Muscle of arm (tissue), 14 donors: ENCODE measurements at places on chromosomes 11 and 22. TPM values are rescaled to one million over a fixed set of nuclear protein-coding genes. Genes with fewer than 3 reads are reported as not detected.

DNA sequence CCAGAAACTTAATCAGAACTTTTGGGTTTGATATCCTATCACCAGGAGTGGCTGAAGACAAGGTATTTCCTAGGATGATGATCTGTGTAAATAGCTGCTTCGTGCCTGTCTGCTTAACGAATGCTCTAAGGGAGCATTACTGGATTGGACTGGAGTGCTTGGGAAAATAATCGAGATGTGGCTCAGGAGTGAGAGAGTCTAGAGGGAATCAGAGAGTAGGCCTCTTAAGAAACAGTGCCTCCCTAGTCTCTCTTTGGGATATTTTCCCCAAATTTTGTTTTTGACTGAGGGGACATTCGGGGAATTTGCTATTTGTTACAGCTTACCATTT is 2.5 kb downstream of the MAML2 start:
- no peak for DNase-seq

DNA sequence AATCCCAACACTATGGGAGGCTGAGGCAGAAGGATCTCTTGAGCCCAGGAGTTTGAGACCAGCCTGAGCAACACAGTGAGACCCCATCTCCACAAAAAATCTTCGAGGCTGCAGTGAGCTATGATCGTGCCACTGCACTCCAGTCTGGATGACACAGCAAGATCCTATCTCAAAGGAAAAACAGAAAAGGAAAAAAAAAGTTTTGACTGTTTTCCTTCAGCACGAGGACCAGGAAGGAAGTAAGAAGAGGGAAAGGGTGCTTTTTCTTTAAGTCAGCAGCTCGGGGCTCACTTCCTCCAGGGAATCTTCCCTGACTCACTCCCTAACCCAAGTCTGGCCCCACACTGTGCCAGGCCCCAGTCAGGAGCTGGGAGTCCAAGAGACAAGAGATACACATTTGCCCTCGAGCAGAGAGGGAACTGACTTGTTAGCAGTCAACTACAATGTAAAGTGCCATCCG is 14.2 kb downstream of the ARRB1 start:
- no peak for DNase-seq

DNA sequence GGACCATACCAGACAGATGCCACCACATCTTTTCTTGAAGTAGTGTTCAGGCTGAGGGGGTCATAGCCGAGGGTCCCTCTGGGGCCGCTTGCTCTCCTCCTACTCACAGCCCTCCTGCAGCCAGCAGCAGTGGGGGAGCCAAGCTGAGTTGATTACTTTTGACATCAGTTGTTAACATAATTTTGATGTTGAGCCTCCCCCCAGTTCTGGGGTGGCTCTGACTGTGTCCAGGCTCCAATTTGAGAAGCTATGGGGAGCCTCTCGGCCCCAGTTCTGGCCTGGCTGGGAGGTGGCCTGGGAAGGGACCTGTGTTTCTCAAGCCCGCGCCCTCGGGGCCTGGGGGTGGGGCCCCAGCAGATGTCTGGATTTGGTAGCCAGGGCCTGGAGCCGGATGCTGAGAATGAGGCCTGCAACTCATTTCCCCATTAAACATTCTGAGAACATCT is 47.9 kb downstream of the KCNQ1OT1 start:
- DNase-seq = peak; percentile 67

- no peak for DNase-seq
These were observed 14.0 kb upstream of the LRRC32 start for GRCh38 chr11:76684516-76684915.

GRCh38 chr22:35872451-35872850 is 154.8 kb downstream of the APOL5 start:
- DNase-seq = no peak

- DNase-seq = no peak
These were observed 33.9 kb downstream of the RAB39A start for GRCh38 chr11:107962181-107962580.

- DNase-seq = peak; percentile 48
These were observed 132.4 kb upstream of the ZC3H12C start for GRCh38 chr11:109960831-109961230.

DNA sequence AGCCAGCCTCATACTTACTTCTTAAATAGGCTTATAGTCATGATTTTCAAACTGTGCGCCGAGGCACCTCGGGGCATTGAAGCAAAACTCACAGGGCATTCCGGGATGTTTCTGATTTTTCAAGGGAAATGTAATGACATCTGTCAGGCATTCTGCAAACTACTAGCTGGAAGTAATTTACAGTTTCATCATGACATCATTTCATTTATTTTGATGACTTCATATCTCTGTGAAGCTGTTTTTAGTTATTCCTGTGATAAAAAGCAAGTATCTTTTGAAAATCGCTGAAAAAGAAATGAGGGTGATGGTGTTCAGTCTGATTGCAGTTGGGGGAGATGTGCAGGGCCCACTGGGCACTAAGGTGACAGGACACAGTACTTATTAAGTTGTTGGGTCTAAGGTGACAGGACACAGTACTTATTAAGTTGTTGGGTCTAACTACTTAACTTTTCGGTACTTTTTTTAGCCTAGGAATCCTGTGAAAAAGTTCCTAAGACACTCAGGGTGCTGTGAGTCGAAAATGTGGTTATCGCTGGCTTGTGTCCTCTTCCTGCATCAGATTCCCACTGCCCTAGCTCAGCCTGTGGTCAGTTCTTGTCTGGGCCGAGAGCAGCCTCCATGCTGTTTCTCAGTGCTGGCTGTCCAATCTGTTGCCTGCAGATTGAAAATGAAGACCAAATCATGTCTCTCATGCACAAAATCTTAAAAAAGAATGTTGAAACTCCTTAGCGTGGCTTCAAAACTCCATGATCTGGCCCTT is 42.6 kb downstream of the APLP2 start:
- DNase-seq = no peak

GRCh38 chr22:50678651-50679521 is 6.3 kb downstream of the SHANK3 start:
- DNase-seq = no peak

- DNase-seq = no peak
These were observed 100.6 kb downstream of the DLG2 start for GRCh38 chr11:85526564-85526963.

GRCh38 chr22:41106122-41106968 is 14.0 kb downstream of the EP300 start:
- no peak for DNase-seq

DNA sequence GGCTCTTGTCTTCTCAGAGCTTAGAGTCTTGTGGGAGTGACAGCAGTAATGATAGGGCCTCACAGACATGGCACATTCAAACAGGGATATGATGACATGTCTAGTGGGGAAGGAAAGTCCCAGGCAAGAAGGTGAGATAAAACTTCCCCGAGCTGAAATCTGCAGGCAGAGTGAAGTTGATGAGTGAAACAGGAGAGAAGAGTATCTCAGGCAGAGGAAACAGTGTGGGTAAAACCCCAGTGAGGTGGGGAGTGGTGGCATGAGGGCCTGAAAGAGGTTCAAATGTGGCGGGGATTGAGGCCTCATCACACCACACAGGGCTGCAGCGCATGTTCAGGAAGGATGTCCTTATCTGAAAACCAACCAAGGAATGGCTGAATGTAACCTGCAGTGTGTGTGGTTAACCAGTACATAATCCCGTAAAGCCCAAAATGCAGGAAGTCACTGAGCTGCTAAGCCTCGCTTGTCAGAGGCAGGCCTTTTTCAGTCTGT is 153.8 kb upstream of the E2F8 start:
- no peak for DNase-seq

DNA sequence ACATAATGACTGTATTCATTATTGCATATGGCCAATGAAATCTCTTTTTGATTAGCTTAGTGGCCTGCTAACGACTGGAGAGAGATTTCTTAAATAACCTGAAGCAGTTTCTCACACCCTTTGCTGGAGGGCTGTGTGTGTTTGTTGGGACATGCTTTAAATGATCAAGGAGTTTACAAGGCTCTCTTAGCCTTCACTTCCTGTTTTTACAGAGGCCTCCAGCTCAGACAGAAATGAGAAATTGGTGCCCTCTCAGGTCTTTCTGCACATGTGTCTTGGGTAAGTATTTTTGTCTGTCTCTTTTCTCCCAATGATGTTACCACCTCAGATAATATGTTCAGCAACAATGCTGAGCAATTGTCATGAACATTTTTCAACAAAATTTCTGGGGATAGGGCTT is 884.4 kb upstream of the CNTN5 start:
- no peak for DNase-seq

GRCh38 chr22:42178910-42179519 is 48.4 kb upstream of the CYP2D6 start:
- DNase-seq = no peak

- DNase-seq = no peak
These were observed 378.4 kb upstream of the PITPNB start for GRCh38 chr22:28297504-28297903.

- DNase-seq = no peak
These were observed 4.4 kb upstream of the FOXRED2 start for GRCh38 chr22:36510966-36511881.

DNA sequence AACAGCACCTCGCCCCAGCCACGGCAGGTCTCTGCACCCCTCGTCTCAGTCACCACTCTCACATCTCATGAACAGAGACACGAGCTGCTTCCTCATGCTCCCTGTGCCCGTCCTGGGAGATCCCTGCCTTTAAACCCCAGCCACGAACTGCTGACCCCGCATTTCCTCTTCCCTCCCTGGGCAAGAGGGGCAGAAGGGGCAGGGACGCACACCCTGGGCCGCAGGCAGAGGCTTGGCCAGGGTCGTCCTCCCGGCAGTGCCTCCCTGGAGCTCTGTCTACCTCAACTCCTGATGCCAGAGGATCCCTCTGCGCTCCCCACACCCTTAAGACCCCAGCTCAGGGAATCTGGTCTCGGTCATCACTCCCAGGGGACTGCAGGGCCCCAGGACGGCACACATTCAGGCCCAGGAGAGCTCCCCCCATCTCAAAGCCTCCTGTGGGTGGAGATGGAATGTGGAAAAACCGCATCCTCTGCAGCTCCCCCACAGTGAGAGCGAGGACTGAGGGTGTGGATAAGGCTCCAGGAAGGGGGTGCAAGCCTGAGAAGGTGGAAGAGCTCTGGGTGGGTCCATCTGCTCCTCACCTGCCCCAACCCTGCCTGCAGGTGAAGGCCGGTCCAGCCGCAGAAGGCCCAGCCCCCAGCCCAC is 1.2 kb downstream of the BID start:
- no peak for DNase-seq

Gene PDGFD
- polyA plus RNA-seq = 18.3 TPM

Gene ZP1
- polyA plus RNA-seq = 0.15 TPM

Gene GPR83
- polyA plus RNA-seq = 0.22 TPM

Gene LRP5
- polyA plus RNA-seq = 46.9 TPM

Gene CELSR1
- 1.7 TPM for polyA plus RNA-seq

Gene KCNJ5
- 0.48 TPM for polyA plus RNA-seq

Gene HIKESHI
- 39.7 TPM for polyA plus RNA-seq

Gene POGLUT3
- 56.0 TPM for polyA plus RNA-seq
